Right forelimb (tissue), 1 donor: ENCODE measurements at places on chromosomes 5 and 9.

DNA sequence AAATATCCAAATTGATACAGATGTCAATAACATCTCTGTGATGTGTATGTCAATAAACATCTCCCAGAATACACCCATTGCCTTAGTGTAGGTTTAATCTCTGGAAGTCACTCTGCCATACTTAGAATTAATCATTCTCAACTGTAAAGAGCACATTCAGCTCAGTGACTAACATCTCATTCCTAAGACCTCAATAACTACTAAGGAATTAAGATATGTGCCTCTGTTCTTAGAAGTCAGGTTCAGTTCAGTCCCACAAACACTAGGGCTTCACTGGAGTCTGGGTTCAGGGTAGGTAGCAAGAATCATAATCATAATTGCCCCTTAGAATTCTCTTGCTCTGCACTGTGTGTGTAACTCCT lies 31.7 kb downstream of the UGCG start:
- DNase-seq: no peak

- no peak for DNase-seq
These were observed 27.3 kb downstream of the PPARGC1B start for GRCh38 chr5:149757197-149757947.

DNA sequence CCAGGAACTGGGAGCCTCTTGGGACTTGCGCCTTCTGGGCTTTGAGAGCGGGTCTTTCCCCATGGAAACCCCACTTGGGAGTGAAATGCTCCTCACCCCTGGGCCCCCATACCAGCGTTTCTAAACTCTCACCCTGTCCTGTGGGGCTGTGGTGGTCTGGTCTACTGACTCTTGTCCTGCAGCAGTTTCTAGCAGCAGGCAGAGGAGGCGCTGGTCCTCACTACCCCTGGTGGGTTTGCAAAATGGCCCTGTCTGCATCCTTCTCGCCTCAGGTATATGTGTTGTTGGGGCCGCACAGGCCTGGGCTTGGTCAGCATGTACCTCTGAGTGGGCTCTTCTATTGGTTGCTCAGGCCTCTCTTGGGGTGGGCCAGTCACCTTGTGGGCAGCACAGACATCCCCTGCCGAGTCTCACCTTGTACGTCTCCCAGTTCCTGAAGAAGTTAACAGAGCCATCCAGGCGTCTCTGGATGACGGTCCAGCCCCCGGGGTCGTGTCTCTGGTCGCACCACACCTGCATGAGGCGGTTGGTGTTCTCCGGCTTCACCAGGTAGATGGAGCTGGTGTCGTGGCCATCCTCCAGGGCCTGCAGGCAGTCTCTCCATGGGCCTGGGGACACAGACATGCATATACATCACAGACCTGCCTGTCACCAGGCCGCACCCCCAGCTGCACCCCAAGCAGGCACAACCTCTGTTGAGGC lies 29.0 kb downstream of the ANGPTL2 start:
- no peak for DNase-seq

GRCh38 chr5:146409054-146409671 lies 38.0 kb upstream of the TCERG1 start:
- DNase-seq: no peak

DNA sequence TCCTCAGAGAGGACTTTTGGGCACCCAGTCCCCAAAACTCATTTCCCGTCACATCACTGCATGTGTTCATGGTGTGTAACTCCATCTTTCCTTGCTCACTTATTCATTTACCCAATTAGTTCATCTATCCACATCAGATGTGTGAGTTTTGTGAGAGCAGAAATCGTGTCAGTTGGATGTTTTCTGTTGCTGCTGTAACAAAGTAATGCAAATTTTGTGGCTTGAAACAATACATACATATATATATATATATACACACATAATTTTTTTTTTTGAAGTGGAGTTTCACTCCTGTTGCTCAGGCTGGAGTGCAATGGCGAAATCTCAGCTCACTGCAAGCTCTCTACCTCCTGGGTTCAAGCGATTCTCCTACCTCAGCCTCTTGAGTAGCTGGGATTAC lies 70.5 kb upstream of the BOD1 start:
- no peak for DNase-seq
